ENCODE measurements at places on chromosomes 12 and 14. TPM values are rescaled to one million over a fixed set of nuclear protein-coding genes. Genes with fewer than 3 reads are reported as not detected.

Gene FSCB
- not detected for total RNA-seq

DNA sequence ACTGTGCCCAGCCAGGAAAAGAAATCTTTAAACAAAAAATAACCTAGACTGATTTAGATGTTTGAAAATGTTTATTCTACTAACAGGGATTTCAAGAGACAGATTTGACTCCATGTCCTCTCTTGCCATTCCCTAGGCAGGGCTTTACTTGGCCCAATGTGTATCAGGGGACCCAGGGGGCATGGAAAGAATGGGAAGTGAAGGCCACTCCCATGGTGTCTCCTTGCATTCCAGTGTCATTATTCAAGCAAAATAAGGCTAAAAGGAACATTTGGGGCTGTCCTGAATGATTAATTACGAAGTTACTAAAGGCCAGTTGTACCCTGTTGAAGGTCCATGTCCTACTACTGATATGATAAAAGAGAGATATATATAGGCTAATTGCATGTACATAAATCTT lies 151.9 kb upstream of the ATF7IP start:
- DNase-seq: no peak

GRCh38 chr12:51579321-51579850 lies 11.6 kb upstream of the SCN8A start:
- no peak for DNase-seq

- no peak for DNase-seq
These were observed 17.4 kb downstream of the PRKAB1 start for GRCh38 chr12:119685375-119685774.

DNA sequence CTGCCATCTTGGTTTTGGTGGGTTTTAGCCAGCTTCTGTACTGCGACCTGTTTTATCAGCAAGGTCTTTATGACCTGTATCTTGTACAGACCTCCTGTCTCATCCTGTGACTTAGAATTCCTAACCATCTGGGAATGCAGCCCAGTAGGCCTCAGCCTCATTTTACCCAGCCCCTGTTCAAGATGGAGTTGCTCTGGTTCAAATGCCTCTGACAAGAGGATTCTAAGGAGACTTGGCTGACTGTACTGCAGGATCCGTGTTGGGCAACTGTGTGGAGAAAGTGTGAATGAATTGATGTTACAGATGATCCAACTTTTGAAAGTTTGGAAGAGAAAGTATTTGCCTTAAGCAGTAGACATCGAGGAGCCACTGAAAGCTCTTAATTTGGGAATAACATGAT lies 91.0 kb downstream of the TTLL5 start:
- no peak for DNase-seq

DNA sequence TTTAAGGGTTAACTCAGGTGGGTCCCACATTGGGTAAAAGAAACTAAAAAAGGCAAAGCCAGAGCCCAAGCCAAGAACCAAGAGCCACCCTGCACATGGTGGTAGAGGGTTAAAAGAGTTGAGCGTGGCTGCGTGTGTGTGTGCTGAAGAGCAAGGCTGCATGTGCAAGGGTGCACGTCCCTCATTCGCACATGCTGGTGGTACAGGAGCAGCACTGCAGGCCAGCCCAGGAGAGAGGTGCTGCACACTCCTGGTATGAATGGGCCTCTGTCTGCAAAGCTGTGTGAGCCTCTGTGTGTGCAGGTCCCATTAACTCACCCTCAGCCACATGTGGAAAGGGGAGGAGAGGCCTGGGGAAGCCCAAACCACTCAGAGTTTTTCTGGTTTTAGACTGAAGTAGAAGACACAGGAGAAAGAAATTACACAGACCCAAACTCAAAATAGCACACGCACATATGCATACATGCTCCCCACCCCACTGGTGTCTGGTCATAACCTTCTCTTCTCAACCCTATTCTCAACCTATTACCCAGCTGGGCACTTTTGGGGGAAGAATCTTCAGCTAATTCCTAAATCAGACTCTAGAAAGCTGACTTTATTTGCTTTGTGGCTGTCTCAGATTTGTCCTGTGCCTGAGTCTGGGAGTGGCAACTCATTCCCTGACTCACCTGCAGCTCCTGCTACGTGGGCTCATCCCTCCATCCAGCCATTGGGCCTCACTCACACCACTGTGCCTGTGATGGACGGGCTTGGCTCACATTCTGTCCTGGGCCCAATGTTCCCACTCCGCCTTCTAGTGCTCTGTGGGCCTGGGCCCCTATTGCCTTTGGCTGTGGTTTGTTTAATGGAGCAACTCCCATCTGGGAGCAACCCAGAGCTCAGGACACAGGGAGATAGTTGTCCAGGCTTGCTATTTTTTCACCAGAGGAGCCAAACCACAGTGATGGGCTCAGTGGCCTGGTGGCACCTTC lies 30.8 kb upstream of the COL2A1 start:
- DNase-seq: no peak

DNA sequence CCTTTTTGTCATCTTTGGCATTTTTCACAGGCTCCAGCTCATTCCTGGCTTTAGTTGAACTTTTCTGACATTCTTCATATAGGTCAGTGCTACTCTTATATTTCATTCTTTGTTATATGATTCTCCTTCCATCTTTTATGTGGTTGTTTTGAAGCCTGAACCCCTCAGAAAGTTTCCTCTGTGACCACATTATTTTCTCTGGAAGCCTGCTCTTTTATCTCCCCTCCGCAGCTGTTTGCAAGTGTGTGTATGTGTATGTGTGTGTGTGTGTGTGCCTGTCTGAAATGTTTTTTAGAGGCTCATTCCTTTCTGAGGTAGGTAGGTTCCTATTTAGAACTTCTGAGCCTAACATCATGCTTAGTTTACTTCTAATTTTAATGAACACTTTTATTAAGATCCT lies 47.6 kb downstream of the ANO4 start:
- no peak for DNase-seq

DNA sequence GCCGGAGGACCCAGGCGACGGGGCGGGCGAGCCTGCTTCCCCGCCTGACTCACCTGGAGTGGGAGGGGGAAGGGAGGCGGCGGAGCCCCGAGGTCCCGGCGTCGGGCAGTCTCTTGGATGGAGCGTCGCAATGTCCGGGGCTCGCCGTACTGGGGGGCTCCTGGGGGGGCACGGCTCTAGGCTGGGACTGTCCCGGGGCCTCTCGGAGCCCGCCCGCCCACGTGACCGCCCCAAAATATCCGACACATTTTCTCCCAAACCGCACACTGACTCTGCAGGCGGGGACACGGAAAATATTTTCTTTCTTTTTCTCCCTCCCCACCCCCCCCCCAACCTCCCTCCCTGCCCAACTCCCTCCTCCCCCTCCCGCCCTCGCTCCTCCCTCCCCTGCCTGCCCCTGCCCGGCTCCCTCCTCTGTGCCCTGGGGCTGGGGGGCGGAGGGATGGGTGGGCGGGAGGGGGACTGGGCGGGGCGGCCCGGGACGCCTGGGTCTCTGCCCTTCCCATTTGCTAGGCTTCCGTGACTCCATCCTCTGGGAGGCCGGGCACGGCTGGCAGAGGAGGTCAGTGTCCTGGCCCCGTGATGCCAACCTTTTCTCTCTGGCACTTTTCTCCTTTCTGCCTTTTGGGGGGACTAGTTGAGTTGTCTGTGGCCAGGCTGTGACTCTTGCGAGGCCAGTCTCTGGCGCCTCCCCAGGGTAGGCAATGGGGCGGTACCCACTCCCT lies at the start of gene RARG:
Gene RARG, minus strand, starts transcription at position 289 of the 725 bp plus-strand sequence. CDS start 4,664 bp downstream, outside the sequence.
- DNase-seq: peak; percentile 66

GRCh38 chr14:96629558-96630222 lies 127.5 kb downstream of the PAPOLA start:
- DNase-seq: no peak

Gene OR10A7
- total RNA-seq: not detected

DNA sequence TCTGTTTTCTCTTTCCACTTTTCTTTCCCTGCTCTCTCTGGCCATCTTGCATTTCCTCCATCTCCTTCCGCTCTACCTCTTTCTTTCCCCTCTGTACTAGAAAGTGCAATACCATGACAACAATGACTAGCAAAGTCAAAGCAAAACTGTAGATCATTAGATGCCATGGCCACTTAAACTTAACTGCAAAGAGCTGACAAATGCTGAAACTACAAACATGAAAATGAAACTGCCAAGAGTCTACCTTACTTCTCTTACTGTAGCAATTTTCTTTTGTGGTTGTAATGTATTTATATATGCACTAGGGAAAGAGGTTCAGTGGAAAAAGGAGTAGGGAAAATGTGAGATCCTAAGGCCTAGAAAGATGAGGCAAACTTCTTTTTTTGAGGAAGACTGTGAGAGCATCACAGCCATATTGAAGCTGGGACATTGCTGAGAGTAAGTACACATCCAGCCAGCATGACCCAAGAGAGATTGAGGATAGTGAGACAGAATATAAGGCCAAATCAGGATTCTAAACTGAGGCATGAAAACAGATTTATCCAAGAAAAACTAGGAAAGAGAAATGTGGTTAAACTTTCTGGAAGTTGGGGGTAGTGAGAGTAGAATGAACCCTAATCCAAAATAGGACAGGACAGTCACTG lies 276.6 kb upstream of the NAV3 start:
- DNase-seq: no peak

DNA sequence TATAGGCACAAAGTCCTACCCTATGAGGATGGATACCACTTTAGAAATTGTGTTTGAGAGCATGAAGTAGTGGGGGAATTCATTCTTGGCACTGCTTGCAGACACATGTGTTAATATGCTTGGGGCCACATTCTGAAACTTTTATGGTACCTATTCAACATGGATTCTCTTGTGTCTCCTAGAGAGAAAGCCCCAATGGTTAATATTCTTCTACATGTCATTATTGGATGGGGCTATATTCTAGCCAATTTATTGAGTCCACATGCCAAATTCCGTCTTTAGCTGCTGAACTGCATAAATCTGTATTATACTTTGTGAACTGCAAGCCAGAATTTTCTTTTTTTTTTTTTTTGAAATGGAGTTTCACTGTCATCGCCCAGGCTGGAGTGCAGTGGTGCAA lies 140.0 kb downstream of the KICS2 start:
- DNase-seq: no peak

DNA sequence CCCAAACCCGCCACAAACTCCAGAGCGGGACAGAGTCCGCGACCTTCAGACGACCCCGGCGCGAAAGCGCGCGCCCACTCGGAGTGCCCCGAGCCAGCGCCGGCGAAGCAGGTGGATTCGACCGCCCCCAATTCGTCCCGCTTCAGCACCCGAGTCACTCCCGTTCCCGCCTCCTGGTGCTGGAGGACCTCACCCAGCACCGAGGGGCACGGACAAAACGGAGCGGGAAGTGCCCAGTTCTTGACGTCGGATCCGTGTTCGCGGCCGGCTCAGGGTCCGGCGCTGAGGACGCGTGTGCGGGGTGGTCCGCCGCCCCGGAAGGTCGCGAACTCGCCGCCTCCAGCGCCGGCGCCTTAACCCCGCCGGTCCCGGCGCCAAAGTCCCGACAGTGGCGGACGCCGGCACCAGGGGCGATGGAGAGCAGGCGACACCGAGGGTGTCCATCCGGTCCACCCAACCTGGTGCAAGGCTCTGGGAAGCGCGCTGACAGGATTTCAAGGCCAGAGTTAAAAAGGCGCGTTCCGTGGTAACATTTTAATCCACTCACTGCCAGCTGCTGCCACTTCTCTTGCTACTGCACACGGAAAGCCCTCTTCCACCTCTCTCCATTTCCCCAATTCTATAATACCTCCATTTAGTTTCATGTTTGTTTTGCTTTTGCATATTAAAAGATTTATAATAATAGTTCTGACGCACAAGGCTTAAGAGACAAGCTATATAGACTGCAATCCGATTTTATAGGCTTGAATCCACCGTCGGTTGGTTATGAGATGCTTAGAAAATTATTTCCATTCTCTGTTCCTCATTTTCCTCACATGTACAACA lies 240.0 kb upstream of the CPNE8 start:
- no peak for DNase-seq

DNA sequence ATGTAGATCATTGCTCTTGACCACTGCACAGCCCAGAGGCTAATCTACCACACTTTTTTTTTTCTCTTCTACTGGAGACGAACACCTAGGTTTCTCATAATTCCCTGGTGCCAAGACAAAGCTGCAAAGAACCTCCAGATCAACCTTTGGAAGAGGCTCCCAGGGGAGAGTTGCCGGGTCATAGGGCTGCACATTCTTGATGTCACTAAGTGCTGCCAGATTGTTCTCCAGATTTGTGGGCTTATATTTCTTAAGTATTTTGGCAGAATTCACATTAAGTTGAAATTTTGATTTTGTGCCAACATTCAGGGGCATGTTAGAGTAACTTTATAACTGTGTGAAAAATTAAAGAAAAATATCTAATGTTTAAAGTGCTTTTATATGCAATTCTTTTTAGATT lies 13.5 kb upstream of the PDZRN4 start:
- no peak for DNase-seq

- no peak for DNase-seq
These were observed 39.7 kb downstream of the RAD51B start for GRCh38 chr14:67859169-67859749.

GRCh38 chr12:87266305-87266704 lies 762.9 kb downstream of the C12orf50 start:
- DNase-seq: no peak

Gene ALX1
- 4.2 TPM for total RNA-seq

- no peak for DNase-seq
These were observed 668 bp downstream of the GPR84 start for GRCh38 chr12:54363618-54364017.

Gene ACSM4
- total RNA-seq: not detected

GRCh38 chr14:88297306-88297705 lies 25.8 kb downstream of the KCNK10 start:
- no peak for DNase-seq

Gene WNT5B
- total RNA-seq: 20.9 TPM

DNA sequence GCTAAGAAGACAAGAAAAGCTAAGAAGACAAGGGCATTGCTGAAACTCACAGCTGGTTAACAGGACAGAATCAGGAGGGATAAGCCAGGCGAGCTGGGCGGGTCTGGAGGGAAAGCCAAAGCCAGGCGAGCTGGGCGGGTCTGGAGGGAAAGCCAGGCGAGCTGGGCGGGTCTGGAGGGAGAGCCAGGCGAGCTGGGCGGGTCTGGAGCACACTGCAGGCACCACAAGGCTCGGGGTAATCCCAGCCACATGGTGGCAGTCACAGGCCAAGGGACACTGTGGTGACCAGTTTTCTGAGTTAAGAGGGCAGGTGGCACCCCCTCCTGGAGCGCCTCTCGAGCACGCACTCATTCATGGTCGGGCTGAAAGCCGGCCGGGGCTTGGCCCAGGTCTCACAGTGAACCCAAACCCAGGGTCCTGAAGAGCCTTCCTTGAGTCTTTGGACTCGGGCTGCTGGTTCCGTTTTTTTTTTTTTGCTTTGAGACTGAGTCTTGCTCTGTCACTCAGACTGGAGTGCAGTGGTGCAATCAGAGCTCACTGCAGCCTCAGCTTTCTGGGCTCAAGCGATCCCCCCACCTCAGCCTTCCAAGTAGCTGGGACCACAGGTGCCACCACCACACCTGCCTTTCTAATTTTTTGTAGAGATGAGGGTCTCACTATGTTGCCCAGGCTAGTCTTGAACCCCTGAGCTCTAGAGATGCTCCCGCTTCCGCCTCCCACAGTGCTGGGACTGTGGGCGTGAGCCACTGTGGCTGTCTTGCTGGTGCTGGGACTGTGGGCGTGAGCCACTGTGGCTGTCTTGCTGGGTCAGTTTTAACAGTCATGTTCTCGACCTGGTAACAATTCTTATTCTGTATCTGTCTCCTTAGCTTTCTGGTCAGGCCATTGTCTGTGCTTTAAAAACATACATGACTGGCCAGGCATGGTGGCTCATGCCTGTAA lies 40.2 kb downstream of the HSP90AA1 start:
- DNase-seq: peak; percentile 85

Gene ZNF641
- 48.1 TPM for total RNA-seq

GRCh38 chr12:108949976-108950375 lies 70.1 kb downstream of the DAO start:
- DNase-seq: no peak

Data from uterus (tissue), 4 donors.